Tibial artery (tissue), 4 donors: ENCODE measurements at places on chromosomes 6 and 20.

GRCh38 chr20:8946036-8946940 is 122.6 kb upstream of the PLCB4 start:
- DNase-seq = no peak

GRCh38 chr6:41283600-41283999 is 2.9 kb downstream of the TREM1 start:
- DNase-seq = no peak

GRCh38 chr6:35247642-35248231 is 11.8 kb upstream of the ZNF76 start:
- DNase-seq = no peak

- DNase-seq = no peak
These were observed 5.8 kb downstream of the APOBEC2 start for GRCh38 chr6:41058783-41059181.

- DNase-seq = no peak
These were observed 138.0 kb downstream of the TBC1D7 start for GRCh38 chr6:13190376-13190775.

DNA sequence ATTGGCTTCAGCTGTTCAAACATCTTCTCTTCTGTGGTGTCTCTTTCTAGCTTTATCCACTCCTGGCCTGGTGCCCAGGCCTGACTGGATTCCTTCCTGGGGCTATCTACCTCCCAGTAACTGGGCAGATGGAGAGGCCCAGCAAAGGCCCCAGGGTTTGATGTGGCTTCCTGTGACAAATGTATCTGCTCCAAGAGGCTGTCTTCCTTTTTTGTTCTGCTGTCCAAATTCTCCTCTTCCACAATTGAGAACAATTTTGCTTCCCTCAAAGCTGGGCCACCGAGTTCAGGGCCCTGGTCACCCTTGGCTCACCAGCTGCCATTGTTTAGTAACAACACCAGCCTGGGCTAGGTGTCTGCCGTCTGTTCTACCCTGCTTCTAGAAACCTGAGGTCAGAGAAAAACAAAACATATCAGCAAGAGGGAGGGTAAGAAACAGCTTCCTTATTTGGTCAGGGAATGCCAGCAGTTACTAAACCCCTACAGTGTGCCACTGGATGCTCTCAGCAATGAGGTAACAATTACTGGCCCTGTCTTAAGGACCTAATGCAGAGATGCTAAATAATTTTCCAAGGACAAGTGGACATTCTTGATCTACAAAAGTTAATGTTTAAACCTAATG is 3.9 kb downstream of the ZFP57 start:
- no peak for DNase-seq

DNA sequence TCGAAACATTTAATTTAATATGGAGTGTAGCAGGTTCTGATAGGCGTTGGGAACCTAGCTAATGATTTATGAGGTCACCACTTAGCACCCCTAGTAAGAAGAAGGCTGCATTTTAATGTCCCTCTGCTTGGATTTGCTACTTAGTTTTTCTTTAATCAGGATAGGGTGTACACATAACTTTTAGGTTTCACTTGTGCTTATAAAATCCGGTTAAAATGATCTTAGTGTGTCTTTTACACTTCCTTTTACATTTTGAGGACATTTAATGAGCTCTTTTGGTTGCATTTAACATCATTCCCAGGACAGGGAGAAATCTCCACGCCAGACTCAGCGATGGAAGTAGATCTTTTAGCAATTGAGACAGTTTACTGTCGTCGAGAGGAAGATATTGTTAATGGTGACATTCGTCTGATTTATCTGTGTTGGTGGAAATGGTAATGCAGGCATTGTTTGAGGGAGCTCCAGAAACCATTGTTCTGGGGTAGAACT is 5.6 kb downstream of the TFAP2A start:
- DNase-seq = no peak

DNA sequence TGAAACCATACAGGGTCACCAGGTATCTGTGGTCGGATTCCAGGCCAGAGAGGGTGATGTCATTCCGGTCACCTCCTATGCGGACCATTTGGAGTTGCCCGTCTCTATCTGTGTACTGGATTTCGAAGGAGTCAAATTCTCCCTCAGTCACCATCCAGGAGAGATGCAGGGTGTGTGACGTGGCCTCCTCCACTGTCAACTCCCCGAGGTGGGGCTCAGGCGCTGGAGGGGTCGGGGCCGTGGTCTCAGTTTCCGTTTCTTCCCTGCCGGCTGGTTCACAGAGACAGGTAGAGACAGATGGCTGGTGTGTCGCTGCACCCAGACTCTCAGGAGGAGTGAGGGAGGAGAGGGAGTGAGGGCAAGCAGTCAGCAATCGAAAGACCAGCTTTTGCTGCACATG is 30.7 kb downstream of the CYP21A2 start:
- DNase-seq = no peak

GRCh38 chr6:39181333-39181732 is 47.9 kb downstream of the KCNK5 start:
- DNase-seq = no peak

- DNase-seq = no peak
These were observed 71.6 kb downstream of the BANF2 start for GRCh38 chr20:17771206-17772004.

DNA sequence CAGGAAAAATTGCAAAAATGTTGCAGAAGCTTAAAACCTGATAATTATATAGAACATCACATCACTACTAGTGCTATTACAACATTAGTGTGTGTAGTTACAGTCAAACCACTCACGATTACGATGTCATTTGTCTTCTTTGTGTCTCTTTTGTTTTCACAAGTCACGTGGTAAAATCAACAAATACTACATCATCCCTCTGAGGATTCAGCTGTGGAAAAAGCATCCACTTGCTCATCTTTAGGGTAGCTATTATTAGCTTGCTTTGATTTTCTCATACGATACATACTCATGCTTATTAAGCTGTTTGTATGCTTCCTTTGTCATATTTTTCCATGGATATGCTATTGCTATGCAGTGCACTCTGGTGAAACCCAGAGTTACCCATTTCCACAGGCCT is 22.2 kb upstream of the ATXN1 start:
- DNase-seq = no peak

- no peak for DNase-seq
These were observed 203.1 kb downstream of the C6orf118 start for GRCh38 chr6:165106261-165106660.

DNA sequence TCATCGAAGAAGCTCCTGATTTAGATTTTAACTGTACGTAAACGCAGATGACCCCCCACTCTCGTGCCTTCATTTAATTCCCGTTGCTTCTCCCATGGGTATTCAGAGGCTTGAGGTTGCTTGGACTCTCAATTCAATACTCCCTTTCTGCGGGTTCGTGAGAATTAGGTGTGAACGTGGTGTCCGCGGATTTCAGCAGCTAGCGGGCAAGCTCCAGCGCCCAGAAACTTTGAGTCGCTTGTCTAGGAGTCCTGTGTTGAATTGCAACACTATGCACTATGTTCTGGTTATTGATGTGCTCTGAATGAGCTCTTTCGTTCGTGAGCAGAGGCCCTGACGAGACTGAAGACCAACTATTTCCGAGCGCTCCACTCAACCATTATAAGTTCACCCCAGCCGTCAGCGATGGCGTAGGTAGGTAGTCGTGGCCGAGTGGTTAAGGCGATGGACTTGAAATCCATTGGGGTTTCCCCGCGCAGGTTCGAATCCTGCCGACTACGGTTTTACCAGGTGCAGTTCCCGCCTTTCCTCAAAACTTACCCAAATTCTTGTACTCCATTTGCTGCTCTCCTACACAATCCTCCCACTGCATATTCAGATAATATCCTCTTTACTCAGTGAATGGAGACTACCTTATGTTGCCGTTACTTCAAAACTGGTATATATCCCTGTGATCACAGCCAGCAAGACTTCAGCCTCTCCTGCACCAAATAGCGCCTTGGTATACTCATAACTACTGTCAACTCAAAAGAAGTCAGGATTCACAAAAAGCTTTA is 72.6 kb upstream of the ZNF184 start:
- DNase-seq = no peak

DNA sequence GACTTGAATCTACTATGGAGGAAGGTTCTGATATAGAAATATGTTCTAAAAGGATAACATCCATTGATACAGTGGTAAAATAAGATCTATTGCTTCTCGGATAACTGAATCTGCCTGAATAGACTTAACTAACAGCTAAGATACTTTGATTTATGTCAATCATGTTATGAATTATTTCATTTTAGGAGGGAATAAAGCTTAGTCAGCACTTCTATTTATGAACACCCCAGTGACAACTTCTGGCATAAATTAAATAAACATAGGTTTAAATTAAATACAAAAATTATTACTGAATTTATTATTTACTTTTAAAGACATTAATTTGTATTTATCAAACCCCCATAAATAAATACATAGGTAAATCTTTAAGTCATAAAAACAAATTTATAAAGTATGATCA is 69.3 kb downstream of the IMPG1 start:
- no peak for DNase-seq
